ENCODE measurements at places on chromosomes 5 and 9.
A peak's percentile ranks its signal among the peaks of the same experiment; 100 is the strongest.

- DNase-seq = no peak
Measured at GRCh38 chr9:89097219-89097618, 81.4 kb downstream of the SHC3 start.

- DNase-seq = no peak
Measured at GRCh38 chr9:82553654-82554366, 509.1 kb downstream of the RASEF start.

DNA sequence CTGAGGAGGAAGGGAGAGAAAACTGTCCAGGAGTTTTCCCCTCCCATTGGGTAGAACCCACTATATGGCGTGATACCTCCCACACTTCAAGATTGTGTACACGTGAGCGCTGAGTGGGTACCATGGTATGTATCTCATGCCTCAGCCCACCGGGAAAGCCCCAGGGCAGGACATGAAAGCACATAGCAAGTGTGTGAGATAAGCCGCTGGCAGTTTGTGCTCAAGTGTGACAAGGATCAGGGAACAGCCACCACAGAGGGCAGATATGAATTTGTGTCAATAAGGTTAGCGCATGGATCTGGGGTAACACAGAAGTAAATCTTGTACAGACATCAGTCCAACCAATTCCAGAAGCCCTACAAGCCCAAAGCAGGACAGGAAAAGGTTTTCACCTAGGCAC lies 42.6 kb upstream of the NAA35 start:
- no peak for DNase-seq

DNA sequence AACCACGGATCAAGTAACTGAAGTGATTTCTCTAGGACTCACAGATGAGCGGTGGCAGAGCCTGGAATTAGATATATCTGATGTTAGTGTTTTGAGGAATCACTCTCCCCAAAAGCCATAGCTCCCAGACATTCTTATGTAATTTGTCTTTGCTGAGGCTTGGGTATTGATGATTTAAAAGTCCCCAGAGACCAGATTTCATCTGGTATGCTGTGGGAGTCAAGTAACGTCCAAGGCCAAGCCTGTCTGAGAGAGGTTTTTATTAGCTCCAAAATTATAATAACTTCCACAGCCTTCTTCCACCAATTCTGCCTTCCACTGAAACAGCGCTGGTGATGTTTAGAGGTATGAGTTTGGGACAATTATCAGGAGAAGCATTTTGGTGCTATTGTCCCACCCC lies 21.3 kb upstream of the KCNIP1 start:
- DNase-seq = peak; percentile 8

GRCh38 chr9:109476642-109477257 lies 21.4 kb downstream of the PTPN3 start:
- no peak for DNase-seq

DNA sequence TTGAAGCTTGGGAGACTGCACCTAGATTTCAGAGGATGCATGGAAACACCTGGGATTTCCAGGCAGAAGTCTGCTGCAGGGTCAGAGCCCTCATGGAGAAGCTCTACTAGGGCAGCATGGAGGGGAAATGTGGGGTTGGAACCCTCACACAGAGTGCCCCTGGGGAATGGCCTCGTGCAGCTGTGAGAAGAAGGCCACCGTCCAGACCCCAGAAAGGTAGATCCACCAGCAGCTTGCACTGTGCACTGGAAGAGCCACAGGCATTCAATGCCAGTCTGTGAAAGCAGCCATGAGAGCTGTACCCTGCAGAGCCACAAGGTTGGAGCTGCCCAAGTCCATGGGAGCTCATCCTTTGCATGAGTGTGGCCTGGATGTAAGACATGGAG lies 285.3 kb upstream of the FAM174A start:
- DNase-seq = no peak

- DNase-seq = no peak
Measured at GRCh38 chr5:133706506-133707430, 94.4 kb upstream of the FSTL4 start.

DNA sequence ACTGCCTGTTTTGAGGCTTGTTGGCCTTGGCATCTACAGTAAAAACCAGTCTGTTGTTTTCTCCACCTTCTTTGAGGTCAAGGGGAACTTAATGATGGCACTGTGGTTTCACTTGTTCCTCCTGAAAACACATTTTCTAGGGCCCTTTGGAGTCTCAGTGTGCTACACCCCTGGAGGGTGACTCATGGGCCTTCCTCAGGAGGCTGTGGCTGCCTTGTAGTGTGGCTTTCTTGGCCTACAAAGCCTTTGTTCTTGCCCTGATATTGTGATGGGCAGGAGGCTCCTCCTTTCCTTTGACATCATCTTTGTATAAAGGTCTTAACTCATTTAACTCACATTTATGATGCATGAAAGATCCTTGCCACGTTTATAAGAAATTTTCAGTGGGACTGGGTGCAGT lies 56.3 kb upstream of the GPBP1 start:
- peak; percentile 81 for DNase-seq
